ENCODE measurements at places on chromosomes 16 and 17.

GRCh38 chr16:17460890-17461289 is 9.9 kb downstream of the XYLT1 start:
- no peak for DNase-seq

DNA sequence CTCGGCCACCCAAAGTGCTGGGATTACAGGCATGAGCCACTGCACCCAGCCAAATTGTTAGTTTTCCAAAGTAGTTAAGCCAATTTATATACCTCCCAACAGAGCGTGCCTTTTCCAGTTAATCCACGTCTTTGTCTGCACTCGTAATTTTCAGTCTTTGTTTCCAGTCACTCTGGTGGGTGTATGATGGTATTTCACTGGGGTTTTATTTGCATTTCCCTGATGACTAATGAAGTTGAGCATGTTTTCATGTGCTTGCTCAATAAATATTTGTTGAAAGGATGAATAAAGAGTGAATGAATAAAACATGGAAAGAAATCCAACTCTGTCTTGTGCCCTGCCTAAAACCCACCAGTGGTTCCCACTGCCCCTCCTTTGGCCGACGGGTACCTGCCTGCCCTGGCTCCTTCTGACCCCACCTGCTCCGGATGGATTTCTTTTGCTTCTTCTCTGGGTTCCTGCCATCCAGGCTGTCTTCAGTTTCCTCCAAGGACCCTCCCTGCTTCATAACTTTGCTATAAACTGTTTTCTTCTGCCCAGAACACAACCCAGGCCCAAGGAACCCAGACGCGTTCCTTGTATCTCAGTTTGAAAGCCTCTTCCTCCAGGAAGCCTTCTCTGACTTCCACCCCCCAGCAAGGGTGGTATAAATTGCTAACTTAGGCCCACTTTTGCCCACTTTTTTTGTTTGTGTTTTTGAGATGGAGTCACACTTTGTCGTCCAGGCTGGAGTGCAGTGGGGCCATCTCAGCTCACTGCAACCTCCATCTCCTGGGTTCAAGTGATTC is 3.0 kb upstream of the ABCC1 start:
- DNase-seq: no peak

DNA sequence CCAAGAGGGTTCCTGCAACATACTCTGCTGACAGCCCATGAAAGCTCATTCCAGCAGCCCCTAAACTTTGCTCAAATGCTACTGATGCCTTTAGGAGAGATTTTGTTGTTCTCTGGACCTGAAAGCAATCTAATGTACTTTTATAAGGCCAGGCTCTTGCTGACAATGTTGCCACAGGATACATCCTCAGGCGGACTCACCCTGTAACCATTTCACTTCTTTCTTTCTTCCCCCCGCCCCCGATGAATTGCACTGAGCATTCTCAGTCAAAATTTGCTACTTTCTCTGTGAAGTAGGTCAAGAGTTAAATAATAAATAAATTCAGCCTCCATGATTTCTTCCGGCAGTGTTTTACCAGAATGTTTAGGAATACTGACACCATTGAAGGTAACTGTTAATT is 1.5 kb downstream of the GAS7 start:
- no peak for DNase-seq

DNA sequence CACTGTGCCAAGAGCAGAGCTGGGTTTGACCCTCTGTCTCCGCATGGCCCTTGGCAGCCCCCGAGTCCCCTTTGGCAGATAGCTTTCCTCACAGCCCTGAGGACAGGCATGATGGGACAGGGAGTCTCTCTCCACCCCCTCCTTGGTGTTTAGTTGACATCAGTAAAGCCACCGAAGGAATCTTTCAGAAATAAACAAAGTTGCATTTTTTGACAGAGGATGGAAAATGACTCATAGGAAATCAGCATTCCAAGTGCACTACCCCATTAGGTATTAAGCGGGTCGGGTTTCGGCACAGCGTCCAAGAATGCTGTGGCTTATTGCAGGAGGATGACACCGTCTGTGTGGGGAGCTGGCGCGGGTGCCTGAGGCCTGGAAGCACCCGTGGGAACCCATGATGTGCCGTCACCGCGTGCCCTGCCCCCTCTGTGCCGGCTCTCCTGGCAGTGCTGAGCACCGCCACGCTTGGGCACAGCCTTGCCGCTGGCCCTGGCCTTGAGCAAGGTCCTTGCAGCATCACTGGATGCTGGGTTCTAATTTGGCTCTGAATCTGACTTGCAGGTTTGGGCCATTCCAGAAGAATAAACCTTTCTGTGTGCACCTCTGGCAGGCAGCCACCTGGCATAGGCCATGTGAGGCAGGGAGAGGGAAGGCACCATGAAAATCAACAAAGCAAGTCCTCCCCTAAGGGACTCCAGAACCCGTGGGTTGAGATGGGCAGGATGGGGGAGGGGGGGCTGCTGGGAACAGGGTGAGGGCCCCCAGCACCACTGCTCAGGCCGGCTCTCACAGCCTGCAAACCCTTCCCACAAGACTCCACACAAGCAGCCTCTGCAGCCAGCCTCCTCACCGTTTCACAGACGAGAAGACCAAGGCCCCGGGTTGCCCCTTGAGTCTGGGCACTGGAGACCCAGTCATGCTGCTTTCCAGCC is 50.5 kb upstream of the ZNF469 start:
- no peak for DNase-seq

- peak; percentile 59 for DNase-seq
These were observed 742 bp downstream of the PFN1 start for GRCh38 chr17:4947411-4948165.

- DNase-seq: no peak
These were observed 176.5 kb downstream of the IRF8 start for GRCh38 chr16:86075488-86075785.

DNA sequence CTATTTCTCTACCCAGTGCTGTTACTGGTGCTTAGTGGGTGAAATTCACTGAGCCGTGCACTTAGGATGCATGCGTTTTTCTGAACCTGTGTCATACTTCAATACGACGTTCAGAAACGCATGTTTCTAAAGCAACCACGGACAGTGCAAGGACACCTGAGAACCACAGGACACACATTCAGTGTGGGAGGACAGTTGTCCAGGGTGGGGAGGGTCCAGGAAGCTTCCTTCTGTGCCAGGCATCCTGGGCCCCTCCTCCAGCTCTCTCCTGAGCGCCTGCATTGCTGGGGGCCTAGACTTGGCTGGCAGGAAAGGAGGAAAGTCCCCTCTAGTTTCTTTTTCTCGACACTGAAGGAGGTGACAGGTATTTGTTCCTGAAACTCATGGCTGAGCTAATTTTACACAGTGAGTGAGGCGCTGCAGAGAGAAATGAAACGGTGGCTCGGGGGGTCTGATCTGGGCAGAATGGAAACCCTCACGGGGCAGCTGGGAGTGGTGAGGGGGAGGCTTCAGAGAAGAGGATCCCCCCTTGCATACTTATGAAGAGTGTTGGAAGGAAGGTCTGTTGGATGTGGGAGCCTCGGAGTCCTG is 89.9 kb downstream of the IRF8 start:
- no peak for DNase-seq

DNA sequence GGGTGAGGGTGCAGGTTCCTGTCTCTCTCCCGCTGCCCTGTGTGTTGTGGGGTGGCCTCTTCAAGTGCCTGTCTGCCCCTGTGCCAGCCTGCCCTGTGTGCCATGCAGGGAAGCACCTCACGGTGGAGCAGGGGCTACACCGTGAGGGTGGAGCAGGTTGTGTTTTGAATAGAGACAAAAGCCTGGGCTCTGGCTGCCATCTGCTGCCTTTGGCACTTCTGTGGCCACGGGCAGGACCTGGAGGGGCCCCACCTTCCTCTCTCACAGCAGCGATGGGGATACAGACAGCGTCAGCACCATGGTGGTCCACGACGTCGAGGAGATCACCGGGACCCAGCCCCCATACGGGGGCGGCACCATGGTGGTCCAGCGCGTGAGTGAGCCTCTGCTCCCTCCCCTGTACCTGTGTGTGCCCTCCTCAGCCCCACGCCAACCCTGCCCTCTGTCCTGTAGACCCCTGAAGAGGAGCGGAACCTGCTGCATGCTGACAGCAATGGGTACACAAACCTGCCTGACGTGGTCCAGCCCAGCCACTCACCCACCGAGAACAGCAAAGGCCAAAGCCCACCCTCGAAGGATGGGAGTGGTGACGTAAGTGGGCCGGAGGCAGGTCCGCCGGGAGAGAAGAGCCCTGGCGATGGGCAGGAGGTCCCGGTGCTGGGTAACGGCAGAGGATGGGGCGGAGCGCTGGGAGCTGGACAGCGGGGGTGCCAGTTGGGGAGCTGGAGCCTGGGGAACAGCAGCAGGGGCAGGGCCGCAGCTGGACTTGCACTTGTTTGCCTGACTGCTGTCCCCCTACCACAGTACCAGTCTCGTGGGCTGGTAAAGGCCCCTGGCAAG is 5.4 kb upstream of the C17orf107 start:
- DNase-seq: no peak

GRCh38 chr16:12773221-12773620 is 30.5 kb downstream of the CPPED1 start:
- no peak for DNase-seq

- DNase-seq: no peak
These were observed 52.0 kb downstream of the BAIAP2 start for GRCh38 chr17:81086789-81087551.

- DNase-seq: no peak
These were observed 11.5 kb downstream of the UBE2G1 start for GRCh38 chr17:4354862-4355514.

DNA sequence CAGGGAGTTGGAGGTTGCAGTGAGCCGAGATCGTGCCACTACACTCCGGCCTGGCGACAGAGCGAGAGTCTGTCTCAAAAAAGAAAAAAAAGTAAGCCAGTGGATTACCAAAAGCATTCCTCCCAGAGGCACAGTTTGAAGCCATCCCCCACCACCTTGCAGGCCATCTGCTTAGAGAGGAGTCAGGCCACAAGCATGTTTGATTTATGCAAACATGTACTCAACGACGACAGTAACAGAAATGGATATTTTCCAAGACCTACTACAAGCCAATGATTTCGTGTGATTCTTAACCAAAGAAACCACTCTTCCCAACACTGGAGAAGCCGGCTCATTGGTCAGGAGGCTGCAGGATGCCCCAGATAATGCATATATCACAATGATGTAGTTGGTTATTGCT is 34.8 kb downstream of the MYH13 start:
- DNase-seq: no peak

Data from activated CD4-positive, alpha-beta T cell treated with anti-CD3 and anti-CD28 coated beads, Interleukin-2, amount 50 U/mL, for 24 hours (primary cell).